Left renal cortex interstitium (tissue), 4 donors: ENCODE measurements at places on chromosomes 7 and 10. TPM values are rescaled to one million over a fixed set of nuclear protein-coding genes. Genes with fewer than 3 reads are reported as not detected.

FRMD4A gene
- polyA plus RNA-seq = 83.4 TPM

FLNC gene
- polyA plus RNA-seq = 18.6 TPM

AOAH gene
- 3.2 TPM for polyA plus RNA-seq

ARID5B gene
- polyA plus RNA-seq = 56.3 TPM

TCERG1L gene
- 2.4 TPM for polyA plus RNA-seq

DEPP1 gene
- 6.8 TPM for polyA plus RNA-seq

ARHGAP22 gene
- 1.7 TPM for polyA plus RNA-seq

CYP2C19 gene
- not detected for polyA plus RNA-seq

NACAD gene
- 12.3 TPM for polyA plus RNA-seq

PLAC9 gene
- 28.9 TPM for polyA plus RNA-seq

GJD4 gene
- polyA plus RNA-seq = not detected

TUBB8 gene
- 0.95 TPM for polyA plus RNA-seq

CCDC172 gene
- not detected for polyA plus RNA-seq

BAG3 gene
- 30.0 TPM for polyA plus RNA-seq

IGFBP1 gene
- polyA plus RNA-seq = 0.51 TPM

EGR2 gene
- polyA plus RNA-seq = 0.83 TPM

IFIT1B gene
- 0.09 TPM for polyA plus RNA-seq

FBXL13 gene
- 3.1 TPM for polyA plus RNA-seq

DPP6 gene
- 51.3 TPM for polyA plus RNA-seq

FKBP6 gene
- 0.78 TPM for polyA plus RNA-seq

CPA2 gene
- 0.44 TPM for polyA plus RNA-seq

RHOBTB1 gene
- polyA plus RNA-seq = 82.6 TPM

GPNMB gene
- 31.5 TPM for polyA plus RNA-seq

OR6B1 gene
- polyA plus RNA-seq = not detected

AUTS2 gene
- polyA plus RNA-seq = 144 TPM

ABCB1 gene
- 17.0 TPM for polyA plus RNA-seq

SLC39A12 gene
- not detected for polyA plus RNA-seq

BAZ1B gene
- 70.9 TPM for polyA plus RNA-seq

VIPR2 gene
- polyA plus RNA-seq = 3.7 TPM

FAM131B gene
- polyA plus RNA-seq = 2.2 TPM

GHRHR gene
- polyA plus RNA-seq = 0.43 TPM

TRIM73 gene
- 2.2 TPM for polyA plus RNA-seq

SPDYE11 gene
- polyA plus RNA-seq = 1.0 TPM

UCMA gene
- polyA plus RNA-seq = not detected

PIP gene
- not detected for polyA plus RNA-seq

TEX36 gene
- polyA plus RNA-seq = not detected

OPN4 gene
- not detected for polyA plus RNA-seq

GIMAP7 gene
- 19.6 TPM for polyA plus RNA-seq

CYP3A7 gene
- 0.29 TPM for polyA plus RNA-seq

CABCOCO1 gene
- 2.9 TPM for polyA plus RNA-seq

C7orf57 gene
- polyA plus RNA-seq = 0.71 TPM

PLXDC2 gene
- 34.3 TPM for polyA plus RNA-seq

ZC3HAV1L gene
- polyA plus RNA-seq = 31.3 TPM

ODAD2 gene
- polyA plus RNA-seq = 0.96 TPM

HMX2 gene
- polyA plus RNA-seq = 1.4 TPM

CTTNBP2 gene
- polyA plus RNA-seq = 34.1 TPM

CALCR gene
- polyA plus RNA-seq = 0.90 TPM

DRGX gene
- not detected for polyA plus RNA-seq

MYO3A gene
- polyA plus RNA-seq = 4.7 TPM

COL26A1 gene
- 26.3 TPM for polyA plus RNA-seq

TWNK gene
- polyA plus RNA-seq = 14.5 TPM

PLPP4 gene
- polyA plus RNA-seq = 7.1 TPM

CFAP46 gene
- polyA plus RNA-seq = 11.8 TPM

FGFR2 gene
- 105 TPM for polyA plus RNA-seq

CYP3A5 gene
- 1.5 TPM for polyA plus RNA-seq

TRPV5 gene
- polyA plus RNA-seq = 0.56 TPM

TFEC gene
- polyA plus RNA-seq = 31.2 TPM
